ENCODE measurements at places on chromosomes 2 and 18.

DNA sequence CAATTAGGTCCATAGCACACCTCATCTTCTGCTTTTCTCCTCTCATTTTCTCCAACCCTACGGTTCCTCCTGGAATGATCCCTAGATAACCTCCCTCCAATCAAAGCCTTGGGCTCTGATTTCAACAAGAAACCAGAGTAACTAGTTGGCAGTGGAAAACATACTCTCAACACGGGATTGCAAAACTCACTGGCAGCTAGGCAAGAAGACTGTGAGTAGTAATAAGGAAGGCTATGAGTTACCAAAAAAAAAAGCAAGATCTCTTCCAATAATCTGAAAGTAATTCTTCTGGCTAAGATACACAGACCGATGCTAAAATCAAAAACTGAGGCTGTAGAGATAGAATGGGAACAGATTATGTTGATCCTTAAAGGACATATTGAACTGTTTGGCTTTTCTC, 28.4 kb upstream of the CCDC102B start:
- DNase-seq = no peak

DNA sequence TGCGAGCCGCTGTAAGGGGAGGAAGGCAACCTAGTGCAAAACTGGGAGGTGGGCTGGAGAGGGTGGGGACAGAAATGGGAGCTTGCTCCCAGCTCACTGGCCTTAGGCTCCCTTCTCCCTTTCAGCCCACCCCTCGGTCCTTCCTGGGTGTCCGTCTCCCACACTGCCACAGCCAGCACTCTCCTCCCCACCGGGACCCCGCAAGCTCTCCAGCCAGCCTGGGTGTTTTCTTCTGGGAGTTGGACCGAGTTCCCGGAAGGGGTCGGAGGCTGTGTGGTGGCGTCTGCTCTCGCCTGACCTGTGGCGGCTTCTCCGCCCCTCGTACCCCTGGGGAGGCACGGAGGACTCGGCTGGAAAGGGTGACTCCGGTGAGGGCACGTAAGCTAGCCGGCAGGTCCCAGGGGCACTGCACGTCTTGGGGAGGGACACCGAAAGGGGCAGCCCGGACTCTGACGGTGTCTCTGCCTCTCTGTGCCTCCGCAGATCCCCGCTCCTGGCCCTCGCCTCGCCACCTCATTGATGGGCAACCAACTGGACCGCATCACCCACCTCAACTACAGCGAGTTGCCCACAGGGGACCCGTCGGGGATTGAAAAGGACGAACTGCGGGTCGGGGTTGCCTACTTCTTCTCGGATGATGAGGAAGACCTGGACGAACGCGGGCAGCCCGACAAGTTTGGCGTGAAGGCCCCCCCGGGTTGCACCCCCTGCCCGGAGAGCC, 1.1 kb downstream of the LRATD1 start:
- no peak for DNase-seq

GRCh38 chr2:39597314-39597713, 68.4 kb upstream of the TMEM178A start:
- DNase-seq = no peak

DNA sequence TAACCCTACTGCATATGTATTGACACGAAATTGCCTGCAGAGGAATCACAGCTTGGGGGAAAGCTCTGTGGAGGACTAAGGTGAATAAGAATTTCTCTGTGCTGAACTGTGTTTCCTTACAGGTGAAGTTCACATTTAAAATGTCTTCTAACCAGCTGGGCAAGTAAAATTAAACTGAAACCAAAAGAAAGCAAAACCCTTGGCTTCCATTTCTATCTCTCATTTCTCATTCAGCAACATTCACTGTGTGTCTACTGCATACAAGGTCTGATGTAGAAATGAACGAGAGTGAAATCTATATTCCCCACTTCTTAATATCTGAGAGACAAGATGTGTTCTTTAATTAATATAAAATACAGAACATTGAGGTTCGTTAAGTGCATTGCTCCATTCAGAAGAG, 397.3 kb downstream of the SOX11 start:
- no peak for DNase-seq

DNA sequence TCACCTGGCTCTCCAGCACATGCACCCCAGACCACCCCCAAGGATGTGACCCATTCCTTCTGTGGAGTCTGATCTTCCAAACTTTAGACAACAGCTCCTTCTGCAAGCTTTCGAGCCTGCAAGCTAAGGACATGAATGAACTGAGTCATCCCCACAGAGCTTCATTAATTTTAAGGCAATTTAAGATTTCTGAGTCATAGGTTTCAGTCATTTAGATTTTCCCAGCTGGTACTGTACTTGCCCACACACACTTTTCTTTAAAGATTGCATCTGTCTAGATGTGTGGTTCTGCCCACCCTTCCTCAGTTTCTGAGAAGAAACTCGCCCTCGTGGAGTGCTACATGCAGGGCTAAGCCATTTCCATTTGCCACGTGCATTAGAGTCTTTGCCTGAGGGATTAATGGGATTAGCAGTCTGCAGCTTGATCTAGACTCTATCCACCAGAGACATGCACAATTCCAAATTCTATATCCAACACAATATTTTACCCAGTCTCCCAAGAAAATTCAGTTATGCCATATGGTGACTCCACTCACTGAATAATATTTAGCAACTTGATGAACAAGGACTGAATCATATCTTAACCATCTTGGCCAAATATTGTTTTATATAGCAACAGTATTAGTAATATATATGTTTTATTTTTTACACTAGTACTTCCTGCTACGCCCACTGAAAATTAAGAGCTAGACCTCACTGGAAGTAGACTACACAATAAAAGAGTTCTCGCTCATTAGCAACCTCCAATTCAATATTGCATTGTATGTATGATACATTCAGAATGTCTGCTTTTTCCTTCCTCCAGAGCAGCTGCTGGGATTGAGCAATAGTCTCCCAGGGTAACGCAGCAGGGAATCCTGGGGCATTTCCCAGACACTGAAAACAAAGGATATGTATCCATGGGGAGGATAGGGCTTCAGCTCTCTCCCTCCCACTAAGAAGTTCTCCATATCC, 14.3 kb upstream of the TRIB2 start:
- DNase-seq = no peak

DNA sequence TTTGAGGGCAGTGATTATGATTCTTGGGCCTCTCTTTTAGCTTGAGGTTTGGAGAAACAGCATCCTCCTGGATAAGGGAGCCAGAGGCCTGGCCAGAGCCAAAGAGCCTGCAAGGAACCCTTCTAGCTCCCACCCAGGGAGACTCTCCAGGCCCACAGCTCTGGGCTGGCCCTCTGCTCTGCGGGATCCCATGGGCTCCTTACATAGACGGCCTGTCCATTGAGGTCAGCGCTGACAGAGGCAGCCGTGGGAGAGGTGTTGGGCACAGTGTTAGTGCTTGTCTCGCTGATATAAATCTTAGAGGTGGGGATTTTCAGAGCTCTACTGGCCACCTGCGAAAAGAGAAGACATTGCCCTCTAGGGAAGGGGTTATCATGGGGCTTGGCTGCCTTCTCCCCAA, 67.2 kb downstream of the XDH start:
- DNase-seq = no peak

DNA sequence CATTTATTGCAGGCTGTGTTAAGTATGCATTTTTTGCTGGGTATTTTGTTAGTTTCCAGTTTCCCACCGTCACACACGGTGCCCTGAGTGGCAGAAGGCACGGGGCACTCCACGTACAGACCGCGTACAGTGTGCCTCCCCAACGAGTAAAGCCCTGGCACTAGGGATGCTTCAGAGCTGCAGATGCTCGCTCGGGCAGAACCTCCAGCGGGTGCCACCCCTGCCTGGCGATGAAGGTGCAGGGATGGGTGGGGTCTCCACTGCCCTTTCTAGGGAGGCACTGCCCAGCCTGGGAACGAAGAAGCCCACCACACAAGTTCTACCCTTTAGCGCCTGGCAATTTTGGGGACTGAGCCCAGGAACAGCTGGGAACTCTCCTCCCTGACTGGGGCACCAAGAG, 4.1 kb downstream of the GREB1 start:
- no peak for DNase-seq

- no peak for DNase-seq
Measured at GRCh38 chr18:74819433-74820059, 221.9 kb downstream of the ZNF407 start.

DNA sequence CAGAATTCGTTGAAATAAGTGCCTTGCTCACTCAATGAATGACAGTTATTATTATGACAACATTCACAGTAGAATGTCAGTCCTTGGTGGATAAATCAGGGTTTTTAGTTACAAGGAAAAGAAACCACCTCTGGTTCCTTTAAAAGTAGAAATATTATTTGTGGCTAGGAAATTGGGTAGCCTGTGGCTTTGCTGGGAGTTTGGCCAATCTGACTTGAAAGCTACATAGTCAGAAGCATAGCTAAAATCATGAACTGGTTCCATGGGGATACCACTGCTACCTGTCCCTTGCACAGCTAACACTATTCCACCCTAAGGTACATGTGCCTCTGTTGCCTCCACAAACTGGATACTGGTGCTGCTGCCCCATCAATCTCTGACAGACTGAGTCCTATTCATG, 12.8 kb upstream of the SMCHD1 start:
- DNase-seq = no peak

DNA sequence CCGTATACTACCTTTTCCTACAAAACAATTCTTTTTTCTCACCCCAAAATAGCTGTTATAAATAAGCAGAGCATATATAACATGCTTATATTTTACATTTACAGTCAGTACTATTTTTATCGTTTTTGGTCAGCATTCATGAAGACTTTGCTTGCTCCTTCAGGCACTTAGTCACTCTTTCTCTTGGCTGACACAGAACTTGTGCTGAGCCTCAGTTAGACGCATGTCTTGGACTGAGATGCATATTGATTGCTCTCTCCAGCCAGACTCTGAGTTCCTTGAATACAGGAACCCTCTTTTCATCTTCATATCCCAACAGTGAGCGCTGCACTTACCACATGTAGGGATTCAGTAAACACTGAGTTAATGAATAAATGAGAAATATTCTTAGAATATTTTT, 158.3 kb downstream of the RTN4 start:
- DNase-seq = no peak

- no peak for DNase-seq
Measured at GRCh38 chr2:238562446-238562845, 135.7 kb downstream of the ASB1 start.

DNA sequence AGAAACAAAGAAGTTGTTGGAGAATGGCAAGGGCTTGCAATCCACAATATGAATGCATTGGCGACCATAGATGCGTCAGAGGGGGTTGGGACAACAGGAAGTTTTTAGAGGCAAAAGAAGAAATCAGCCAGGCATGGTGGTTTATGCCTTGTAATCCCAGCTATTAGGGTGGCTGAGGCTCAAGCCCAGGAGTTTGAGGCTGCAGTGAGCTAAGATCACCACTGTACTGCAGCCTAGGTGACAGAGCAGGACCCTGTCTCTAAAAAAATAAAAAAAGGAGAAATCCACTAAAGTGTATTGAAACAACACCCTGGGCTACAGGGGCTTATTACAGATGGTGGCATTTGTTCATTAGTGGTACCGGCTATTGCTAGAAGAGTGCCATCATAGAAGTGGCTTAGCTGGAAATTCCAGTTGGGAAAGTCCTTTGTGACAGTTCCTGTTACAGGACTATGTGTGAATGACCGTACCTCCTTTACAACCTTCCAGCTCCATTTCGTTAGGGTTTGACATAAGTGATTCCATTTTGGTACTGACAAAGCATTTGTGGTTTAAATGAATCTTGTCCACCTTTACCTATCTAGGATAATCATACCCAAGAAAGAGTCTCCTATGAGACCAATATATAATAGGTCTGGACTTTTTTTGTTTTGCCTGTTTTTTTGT, 10.7 kb upstream of the WDSUB1 start:
- no peak for DNase-seq

GRCh38 chr2:167122389-167122788, 234.1 kb downstream of the XIRP2 start:
- no peak for DNase-seq

GRCh38 chr2:44550561-44550960, 188.8 kb downstream of the CAMKMT start:
- DNase-seq = no peak

GRCh38 chr2:38925982-38926381, 36.3 kb downstream of the ARHGEF33 start:
- no peak for DNase-seq

GRCh38 chr18:56984731-56985130, 162.2 kb upstream of the BOD1L2 start:
- DNase-seq = no peak

DNA sequence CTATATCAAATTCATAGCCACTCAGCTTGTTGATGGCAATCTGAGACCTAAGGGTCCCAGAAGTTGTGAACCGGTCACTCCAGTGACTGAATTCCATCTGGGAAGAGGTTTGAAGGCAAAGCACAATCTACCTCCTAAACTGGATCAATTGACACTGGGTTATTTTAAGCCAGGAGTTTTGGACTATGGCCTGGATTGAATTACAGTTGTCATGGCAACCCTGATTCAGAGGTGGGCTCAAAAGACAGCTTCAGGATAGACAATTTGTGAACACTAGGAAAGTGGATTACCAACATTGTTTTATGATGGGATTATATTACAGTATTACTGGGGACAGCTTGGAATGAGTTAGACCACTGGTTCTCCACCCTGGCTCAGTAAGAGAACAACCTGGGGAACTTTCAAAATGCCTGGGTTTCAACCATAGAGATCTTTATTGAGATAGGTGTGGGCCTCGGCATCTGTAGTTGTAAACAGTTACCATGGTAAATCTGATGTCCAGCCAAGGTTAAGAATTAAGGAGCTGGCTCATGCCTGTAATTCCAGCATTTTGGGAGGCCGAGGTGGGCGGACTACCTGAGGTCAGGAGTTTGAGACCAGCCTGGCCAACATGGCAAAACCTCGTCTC, 58.8 kb downstream of the MFSD6 start:
- no peak for DNase-seq

GRCh38 chr2:43131051-43131889, 95.1 kb downstream of the ZFP36L2 start:
- peak; percentile 91 for DNase-seq

DNA sequence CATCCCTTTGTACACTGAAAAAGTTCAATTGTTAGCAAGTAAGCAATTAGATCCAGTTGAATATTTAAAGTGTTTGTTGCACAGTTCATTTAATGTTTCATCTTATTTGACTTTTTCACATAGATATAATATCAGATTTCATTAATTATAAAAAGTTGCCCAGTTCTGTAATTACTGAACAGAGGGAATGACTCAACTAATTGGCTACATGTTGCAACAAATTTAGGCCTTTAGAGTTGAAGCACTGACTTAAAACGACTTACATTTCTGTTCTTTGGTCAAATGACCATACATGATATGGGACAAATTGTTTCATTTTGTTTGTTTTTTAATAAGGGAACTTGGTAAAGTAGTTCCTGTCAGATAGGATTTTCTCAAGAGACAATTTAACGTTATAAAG, 68.5 kb upstream of the FAM117B start:
- no peak for DNase-seq

All from CD4-positive, alpha-beta T cell treated with Interleukin-6 at 100 ng/mL for 8 hours (primary cell).